ENCODE measurements at places on chromosomes 2 and 18.

DNA sequence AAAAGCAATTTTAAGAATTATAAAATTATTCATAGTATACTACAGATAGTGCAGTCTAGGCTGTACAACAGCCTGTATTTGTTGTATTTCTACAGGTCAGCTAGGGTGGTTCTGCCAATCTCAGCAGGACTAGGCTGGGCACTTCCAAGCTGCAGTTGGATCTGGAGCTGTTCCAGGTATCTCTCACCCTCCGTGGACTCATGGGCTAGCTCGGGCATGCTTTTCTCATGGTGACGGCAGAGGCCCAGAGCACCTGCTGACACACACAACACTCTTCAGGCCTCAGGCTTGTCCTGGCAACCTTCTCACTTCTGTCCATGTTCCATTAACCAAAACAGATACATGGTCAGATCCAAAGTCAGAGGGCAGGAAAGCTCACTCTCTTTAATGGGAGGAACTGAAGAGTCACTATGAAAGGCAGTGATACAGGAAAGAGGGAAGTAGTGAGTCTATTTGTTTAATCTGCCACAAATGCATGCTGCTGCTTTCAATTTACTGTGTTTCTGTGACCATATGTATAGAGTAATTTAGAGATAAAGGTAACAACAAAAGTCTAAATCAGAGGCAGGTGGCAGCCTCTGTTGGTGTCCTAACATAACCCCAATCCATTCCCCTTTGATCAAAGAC, 462.4 kb upstream of the ACVR2A start:
- no peak for DNase-seq

DNA sequence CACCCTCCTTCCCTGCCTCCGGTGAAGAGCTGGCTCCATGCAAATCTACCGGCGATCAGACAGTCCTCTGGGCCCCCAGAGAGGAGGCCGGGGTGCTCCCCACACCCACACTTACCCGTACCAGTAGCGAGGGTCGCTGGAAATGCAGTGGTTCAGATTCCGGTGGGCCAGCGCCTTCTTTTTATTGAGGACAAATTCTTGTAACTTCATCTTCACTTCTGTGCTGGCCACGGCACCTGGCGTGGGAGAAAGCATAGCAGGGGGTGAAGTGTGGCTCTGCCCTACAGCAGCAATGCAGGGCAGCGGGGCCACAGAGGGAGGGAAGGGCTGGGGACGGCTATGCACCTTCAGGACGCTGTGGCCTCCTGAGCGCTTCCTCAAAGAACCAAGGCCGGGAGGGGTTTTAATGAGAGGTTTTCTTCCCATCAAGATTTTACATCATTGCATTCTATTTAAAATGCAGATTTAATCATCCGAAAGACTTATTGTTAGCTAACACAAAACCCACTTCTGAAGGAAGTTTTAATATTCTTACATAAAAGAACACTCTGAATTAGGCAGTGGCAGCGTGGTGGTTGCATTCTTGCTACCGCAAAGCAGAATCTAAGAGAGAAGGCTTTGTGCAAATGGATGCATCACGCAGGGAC, 237.0 kb downstream of the HDAC4 start:
- no peak for DNase-seq

DNA sequence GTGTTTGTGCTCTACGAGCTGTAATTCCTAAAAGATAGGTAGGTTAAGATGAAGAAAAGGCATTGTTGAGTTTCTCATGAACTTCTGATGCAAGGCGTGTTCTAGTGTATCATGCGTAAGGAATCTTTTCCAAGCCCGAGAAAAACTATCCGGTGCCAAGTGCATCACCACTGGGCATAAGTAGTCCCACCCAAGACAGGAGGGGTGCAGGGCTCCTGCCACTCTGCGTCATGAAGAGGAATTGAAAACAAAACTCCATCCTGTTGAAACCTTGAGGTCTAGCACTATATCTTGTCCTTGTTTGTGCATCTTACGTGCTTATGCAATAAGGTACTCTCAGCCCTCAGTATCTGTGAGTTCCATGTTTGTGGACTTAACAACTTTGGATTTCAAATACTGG, 45.7 kb downstream of the RAB31 start:
- DNase-seq, result no peak

DNA sequence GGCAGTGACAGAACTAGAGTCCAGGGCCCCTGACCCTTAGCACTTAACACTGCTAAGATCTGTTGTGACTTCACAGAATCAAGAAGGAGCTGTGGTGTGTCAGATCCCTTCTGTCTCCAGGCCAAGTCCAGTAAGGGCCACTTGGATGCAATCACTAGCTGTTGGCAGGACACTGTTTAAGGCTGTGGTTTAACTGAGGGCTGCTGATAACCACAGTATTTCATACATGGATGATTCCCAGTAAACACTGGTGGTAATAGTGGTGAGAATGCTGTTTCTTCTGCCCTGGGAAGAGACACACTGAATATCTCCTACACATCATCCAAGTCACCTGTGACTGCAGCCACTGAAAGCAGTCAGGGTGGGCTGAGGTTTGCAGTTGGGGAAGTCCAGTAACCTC, 77.7 kb upstream of the FBXO11 start:
- no peak for DNase-seq

GRCh38 chr2:239609162-239609561, 208.3 kb upstream of the HDAC4 start:
- no peak for DNase-seq

DNA sequence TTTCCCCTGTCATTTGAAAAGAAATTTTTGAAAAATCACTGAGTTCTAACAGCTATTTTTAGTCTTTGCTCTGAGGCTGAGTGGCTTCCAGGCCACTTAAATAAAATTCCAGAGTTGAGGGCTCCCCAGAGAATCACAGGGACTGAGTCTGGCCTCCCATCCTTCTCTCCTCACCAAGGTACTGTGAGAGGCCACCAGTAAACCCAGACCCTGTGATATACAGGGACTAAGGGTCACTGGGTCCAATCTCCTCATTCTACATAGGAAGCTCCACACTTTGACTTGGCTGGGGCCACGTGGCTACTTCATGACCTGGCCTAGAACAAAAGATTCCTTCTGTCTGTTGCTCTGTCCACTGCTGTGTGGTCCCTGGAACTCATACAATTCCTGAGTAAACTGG, 123.2 kb upstream of the CDCA7 start:
- no peak for DNase-seq

- no peak for DNase-seq
Measured at GRCh38 chr18:62988471-62988870, 273.1 kb downstream of the PHLPP1 start.

- DNase-seq, result no peak
Measured at GRCh38 chr2:199336546-199336945, 121.2 kb downstream of the SATB2 start.

DNA sequence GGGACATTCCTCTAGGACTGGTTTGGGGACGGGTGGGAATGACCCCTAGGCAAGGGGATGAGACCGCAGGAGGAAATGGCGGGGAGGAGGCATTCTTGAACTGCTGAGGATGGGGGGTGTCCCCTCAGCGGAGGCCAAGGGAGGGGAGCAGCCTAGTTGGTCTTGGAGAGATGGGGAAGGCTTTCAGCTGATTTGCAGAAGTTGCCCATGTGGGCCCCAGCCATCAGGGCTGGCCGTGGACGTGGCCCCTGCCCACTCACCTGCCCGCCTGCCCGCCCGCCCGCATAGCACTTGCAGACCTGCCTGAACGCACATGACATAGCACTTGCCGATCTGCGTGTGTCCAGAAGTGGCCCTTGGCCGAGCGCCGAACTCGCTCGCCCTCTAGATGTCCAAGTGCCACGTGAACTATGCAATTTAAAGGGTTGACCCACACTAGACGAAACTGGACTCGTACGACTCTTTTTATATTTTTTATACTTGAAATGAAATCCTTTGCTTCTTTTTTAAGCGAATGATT, 4.9 kb downstream of the INHBB start:
- DNase-seq, result no peak

GRCh38 chr2:231361701-231362554, 33.6 kb upstream of the B3GNT7 start:
- no peak for DNase-seq

DNA sequence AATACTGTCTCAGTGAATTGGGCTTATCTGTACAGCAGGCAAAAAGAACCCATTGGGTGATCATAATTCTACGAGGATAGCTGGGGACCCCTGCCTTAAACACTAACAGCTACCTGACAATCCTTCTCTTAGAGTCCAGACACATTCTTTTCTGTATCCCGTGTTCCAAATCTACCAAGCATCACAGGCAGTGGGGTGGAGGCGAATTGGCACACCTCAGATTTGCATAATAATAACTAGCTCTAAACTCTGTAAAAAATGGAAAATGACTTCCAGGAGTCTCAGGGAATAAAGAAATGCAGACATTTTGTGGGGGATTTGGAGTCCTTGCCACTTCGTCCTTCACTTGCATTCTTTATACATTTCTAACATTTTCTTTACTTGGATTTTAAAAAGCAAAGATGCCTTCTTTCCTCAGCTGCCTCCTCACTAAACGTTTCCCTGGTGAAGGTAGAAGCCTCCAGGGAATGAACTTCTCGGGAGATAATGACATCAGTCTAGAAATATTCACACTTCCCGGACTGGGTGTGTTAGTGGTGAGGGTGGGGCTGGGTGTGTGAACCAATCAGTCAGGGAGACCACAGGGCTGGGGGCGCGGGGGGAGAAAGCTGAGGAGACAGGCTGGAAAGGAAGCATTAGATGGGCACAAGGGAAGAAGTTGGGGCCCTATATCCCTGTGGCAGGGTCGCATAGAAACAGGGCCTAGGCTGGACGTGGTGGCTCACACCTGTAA, 59.1 kb upstream of the BOD1L2 start:
- no peak for DNase-seq

DNA sequence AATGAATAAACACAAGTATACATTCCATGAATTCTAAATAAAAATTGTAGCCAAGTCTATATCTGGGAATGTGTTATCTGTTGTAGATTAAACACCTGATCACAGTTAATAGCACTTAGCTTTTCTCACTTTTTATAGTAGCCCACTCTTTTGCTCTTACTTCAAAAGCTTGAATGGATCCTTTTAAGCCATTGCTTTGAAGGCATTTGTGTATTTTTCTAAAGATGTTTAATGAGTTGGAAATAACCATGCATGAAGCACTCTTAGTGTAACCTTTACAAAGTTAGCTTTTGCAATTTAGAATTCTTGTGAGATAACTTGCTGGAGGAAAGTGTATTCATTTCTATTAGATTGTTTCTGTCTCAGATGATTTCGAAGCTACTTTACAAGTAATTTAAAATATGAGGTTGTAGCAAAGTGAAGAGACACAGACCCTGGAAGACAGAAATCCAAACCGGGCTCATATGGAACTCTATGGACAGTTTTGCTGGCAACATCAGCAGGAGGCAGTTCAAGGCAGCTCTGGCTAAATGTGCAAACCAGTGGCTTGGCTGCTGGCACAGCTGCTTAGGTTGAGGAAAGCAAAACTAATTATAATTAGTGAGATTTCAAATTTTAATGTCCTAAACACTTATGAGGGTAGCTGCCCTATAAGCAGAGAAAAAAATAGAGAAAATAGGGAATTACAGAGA, 469.8 kb upstream of the ZEB2 start:
- DNase-seq, result no peak

DNA sequence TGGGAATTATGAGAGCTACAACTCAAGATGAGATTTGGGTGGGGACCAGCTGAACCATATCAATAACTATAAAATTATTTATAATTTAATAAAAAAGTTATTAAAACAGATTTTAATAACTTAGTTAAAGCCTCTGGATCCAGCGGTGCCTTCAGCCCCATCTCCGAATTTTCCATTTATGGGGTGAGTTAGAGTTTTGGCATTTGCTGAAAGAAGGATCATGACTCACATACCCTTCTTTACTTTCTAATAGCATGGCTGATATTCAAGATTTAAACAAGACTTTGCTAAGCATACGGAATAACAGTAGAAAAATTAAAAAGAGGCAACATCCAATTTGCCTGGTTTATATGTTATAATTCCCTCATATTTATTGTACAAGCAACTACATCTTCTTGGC, 94.5 kb downstream of the RDH14 start:
- DNase-seq, result no peak

DNA sequence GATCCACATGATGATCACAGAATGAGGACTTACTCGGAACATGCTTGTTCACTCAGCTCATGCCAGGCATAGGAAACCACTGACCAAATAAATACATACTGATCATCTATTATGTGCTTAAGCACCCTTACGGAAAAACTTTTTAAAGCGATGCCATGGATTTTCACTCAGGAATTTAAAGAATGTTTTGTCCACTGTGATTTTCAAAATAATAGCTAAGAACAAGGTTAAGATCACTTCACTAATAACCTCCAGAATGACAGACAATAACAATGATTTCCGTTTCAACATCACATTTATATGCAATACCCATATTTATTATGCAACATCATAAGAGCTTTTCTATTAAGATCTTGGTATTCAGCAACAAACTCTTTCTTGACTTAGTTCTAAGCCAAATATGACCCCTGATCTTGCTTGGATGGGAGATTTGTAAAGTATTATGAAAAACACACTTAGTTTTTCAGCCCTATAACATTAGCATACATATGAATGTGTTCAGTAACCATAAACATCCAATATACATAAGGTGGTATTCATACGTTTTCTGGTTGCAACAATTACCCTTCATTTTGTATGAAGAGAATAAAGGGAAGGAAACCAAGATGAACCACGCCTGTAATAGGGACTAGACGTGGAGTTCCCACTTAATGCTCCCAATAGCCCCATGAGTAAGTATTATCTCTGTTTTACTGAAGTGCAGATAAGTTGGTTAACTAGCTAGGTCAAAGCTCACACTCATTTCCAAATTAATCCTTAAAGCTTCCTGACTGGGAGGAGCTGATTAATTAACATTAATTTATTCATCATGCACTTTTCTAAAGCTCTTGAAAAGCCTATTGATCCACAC, 1.9 kb downstream of the CD302 start:
- DNase-seq, result no peak

GRCh38 chr18:11713756-11714155, 24.7 kb downstream of the GNAL start:
- no peak for DNase-seq

DNA sequence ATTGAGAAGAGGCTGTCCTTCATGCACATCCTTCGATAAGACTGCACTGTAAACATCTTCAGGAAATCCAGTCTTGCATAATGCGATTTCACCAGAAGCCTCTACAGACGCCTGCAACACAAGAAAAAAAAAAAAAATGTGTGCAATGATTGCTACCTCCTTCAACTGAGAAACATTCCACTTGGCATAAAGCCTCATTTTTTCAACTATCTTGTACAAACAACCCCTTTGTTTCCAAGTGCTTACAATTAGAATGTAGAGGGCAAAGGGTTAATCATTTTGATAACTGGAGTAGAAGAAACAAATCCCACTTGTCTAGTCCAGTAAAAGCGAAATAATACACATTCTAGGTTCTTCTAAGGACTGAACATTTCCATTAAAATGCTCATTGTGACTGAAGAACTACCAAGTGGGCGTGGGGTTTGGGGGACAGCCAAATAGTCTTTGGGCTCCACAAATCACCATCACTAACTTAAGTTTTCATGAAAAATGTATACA, 29.2 kb downstream of the CDH2 start:
- no peak for DNase-seq

- DNase-seq, result no peak
Measured at GRCh38 chr2:196113061-196113974, 44.7 kb upstream of the DNAH7 start.

- peak; percentile 100 for DNase-seq
Measured at GRCh38 chr18:63422087-63422863, at the start of gene VPS4B. Gene VPS4B, minus strand, starts transcription at chr18:63422476. Its CDS starts 217 bp downstream, at chr18:63422259.

GRCh38 chr2:222490131-222490530, 65.8 kb downstream of the SGPP2 start:
- DNase-seq, result no peak

Data from T follicular helper cell (primary cell).